ENCODE measurements at places on chromosomes 7 and 10.

DNA sequence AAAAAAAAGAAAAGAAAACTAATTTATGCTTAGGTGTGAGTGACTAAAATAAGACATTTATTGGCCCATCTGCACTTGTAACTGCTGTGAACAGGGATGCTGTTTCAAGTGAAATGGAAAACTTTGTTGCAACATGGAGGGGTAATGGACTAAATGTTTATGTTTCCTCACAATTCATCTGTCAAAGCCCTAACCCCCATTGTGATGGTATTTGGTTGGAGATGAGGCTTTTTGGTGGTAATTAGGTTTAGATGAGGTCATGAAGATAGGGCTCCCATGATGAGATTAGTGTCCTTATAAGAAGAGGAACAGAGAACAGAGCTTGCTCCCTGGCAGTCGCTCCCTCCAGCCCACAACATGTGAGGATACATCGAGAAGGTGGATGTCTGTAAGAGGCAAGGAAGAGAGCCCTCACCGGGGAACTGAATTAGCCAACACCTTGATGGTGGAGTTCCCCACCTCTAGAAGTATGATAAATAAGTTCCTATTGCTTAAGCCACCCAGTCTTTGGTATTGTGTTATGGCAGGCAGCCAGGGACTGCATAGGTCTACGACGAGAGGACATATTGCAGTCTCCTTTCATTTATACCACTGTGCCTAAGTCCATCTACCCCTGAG lies 28.6 kb upstream of the VCL start:
- no peak for DNase-seq

- no peak for DNase-seq
These were observed 57.2 kb downstream of the DDC start for GRCh38 chr7:50507898-50508470.

GRCh38 chr10:24242562-24242961 lies 33.6 kb downstream of the KIAA1217 start:
- DNase-seq, result no peak

DNA sequence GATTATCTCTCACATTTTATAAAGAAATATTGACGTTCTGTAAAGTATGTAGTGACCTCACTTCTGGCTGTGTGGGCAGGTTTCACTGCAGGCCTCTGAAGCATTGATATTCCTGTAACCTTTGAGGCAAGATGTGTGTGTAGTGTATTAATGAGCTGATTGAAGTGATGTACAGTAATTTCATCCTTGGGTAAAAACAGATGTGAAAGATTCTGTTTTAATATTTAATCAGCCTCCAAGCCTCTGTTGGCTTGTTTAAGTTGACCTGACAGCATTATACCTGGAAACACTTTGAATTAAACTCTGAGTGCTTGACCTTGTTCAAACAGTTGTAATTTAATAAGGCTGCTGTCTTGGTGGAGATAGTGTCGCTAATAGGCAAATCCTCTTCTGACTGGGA lies 74.9 kb downstream of the KAT6B start:
- no peak for DNase-seq

DNA sequence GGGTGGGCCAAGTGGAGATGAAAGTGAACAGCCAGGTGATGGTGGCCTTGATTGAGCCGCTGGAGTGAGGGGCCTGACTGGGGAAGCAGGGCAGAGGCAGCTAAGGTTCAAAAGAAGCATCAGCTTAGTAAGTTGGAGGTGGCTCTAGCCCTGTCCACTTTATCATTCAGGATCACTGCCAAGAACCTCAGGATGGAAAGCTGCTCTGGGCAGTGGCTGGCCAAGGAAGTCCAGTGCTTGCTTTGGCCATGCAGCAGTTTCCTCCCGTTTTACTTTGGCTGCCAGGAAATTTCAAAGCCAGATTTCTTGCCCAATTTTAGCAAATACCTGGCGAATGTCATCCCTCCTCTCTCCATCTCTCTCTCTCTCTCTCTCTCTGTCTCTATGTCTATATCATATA lies 384.9 kb downstream of the PLXNA4 start:
- DNase-seq, result no peak

DNA sequence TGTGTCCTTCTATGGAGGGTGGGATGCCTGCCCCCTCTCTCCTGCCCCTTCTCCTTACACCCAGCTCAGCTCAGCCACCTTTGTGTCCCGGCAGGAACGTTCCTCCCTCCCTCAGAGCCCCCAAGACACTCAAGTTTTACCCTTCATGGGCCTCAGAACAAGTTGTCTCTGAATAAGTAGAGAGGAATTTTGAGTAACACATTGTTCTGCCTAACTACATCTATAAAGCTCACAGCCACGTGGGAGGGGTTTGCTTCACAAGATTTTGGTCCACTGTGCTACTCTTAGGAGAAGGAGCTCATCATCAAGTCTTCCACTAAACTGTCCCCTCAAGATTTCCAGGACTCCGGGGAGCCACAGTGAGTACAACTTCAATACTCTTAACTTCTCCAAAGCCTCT lies 51.6 kb upstream of the ZNF32 start:
- no peak for DNase-seq
